ENCODE measurements at places on chromosomes 12 and 14. TPM values are rescaled to one million over a fixed set of nuclear protein-coding genes. Genes with fewer than 3 reads are reported as not detected.

Gene ASIC1
- 4.9 TPM for total RNA-seq

Gene SOCS4
- 25.0 TPM for total RNA-seq

Gene STXBP6
- total RNA-seq, result 2.7 TPM

Gene SLC38A2
- total RNA-seq, result 1,239 TPM

Gene LRRC10
- total RNA-seq, result not detected

Gene HHIPL1
- total RNA-seq, result 5.1 TPM

Gene TAS2R13
- 7.4 TPM for total RNA-seq

Gene TMEM132C
- total RNA-seq, result not detected

Gene TCL1B
- total RNA-seq, result not detected

Gene TAMALIN
- total RNA-seq, result 7.3 TPM

Gene CAPZA3
- total RNA-seq, result not detected

Gene TPPP2
- total RNA-seq, result not detected
